ENCODE measurements at places on chromosomes 3 and 15.
A peak's percentile ranks its signal among the peaks of the same experiment; 100 is the strongest.

- DNase-seq = no peak
Observed at GRCh38 chr15:29708519-29708918, 113.7 kb downstream of the TJP1 start.

GRCh38 chr3:170790647-170791046 lies 79.3 kb downstream of the RPL22L1 start:
- DNase-seq = no peak

DNA sequence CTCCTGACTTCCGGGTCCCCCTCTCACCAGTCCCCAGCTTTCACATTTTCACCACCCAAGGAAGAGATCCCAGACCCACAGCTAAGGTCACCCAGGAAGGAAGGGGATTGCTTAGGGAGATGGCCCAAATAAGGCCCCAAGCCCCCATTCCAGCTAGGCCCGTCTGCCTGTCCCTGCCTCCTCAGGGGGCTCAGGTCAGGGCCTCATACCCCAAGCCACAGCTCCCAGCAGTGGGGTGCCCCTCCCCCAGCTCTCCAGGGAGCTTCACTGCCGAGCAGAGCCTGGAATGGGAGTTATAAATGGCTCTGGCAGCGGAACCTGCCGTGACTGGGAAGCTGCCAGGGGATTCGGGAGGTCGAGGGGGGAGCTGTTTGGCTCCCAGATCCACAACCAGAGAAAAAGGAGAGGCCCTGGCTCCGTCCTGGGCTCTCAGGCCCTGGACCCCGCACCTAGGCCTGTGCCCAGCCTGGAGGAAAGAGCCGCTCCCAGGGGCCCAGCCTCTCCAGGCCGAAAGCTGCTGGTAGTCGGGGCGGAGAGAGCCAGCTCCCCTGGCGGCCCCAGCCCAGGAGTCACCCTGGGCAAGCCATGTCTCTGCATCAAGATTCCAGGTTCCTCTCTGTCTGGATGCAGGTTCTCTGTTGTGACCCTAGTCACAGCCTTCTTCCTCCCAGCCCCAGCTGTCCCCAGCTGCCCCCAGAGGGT lies 550 bp downstream of the CCDC9B start:
- peak; percentile 68 for DNase-seq

DNA sequence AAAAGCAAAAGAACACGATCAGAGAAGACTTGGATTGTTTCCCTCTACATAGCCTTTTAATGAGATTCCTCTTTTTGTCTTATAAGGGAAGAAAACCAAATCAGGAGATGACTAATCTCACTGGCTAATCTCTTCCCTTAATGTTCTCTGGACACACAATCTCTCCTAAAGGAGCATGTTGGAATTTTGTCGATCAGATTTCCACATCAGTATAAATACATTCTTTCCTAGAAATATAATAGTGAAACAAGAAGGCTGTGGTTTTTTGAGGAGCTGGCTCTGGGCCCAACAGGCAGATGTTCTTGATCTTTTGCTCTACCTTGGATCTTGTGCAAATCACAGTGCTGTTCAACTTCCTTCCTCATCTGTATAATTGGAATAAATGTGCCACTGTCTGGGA lies 94.0 kb downstream of the GTPBP8 start:
- DNase-seq = peak; percentile 77

DNA sequence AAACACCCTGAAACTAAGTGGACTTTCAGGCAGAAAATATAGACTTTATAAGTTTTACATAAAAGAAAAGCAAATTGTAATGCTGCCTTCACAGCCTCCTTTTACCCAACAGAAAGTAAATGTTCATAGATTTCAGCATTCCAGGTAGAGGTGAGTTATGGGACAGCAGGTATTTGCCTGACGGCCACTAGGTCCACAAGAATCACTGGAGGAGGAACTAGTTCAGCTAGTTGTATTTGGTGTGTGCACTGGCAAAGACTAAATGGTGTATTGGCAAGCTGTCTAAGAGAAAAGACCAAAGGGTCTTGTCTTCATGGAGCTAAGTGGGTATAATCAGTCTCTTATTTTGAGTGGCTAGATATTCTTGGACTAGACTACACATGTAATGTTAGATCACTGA lies 34.2 kb downstream of the ZNF654 start:
- no peak for DNase-seq

All from right forelimb (tissue), 1 donor.